NCI-H748 treated with DMSO at 0.1 percent for 48 hours (cell line): ENCODE measurements at places on chromosomes 3 and 15.
A peak's percentile ranks its signal among the peaks of the same experiment; 100 is the strongest.

GRCh38 chr3:158279609-158280008 is 169.7 kb downstream of the RSRC1 start:
- DNase-seq: no peak

- DNase-seq: no peak
Measured at GRCh38 chr15:92958105-92958504, 58.0 kb downstream of the CHD2 start.

GRCh38 chr3:130746246-130747039 is at the start of gene PIK3R4:
Gene PIK3R4, minus strand, starts transcription at chr3:130746829. Its CDS starts 1,611 bp downstream, at chr3:130745218.
- DNase-seq: peak; percentile 95

DNA sequence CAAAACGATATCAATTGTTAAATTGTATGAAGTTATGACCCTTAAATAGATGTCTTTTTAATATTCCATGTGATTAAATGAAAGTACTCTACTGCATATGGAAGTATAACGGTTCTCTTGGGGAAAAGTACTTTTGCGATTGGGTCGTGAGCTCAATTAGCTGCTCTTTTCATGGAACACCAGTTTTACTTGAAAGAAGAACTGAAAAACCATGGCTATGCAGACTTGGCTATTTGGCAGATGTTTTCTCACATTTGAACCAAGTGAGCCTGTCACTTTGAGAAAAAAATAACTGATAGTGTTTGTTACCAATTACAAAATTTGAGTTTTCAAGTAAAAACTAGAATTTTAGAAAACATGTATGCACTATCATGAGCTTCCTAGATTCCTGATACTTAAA is 5.9 kb upstream of the INAFM2 start:
- no peak for DNase-seq

DNA sequence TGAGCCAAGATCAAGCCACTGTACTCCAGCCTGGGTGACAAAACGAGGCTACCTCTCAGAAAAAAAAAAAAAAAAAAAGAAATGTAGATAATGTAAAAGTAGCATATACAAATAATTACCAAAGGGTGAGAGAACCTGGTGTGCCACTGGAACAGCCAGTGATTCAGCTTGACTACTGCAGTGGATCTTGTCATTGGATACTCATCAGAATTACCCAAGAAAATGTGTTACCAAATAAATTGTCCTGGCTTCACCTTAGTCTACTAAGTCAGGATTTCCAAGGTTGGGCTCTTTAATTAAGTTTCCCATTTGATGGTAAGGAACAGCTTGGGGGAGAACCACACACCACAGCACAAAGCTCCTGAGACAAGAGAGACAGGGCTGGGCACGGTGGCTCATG is 1.5 kb downstream of the NICN1 start:
- DNase-seq: no peak

DNA sequence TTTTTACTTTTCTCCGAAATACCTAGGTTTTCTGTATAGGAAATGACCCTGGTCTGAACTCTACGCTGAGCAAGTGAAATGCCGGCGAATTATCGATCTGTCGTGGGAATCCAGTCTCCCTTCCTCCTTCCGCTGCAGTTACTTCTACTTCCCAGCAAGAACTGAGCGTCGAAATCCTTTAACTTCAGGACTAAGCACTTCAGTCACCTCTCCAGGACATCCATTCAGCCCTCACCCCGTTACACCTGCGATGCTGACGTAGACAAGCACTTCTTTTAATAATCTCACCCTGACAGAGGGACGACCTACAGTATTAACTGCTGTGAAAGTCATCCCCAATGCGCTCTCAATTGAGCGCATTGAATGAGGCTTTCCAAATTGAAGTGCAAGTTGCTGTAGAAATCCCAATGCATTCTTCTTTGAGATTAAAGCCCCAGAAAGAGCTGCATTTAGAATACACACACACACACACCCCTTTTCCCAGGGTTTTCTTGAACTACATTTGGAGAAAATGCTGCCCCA is 1.3 kb downstream of the TOP2B start:
- DNase-seq: peak; percentile 14

GRCh38 chr3:6807967-6808588 is 52.8 kb upstream of the GRM7 start:
- no peak for DNase-seq
